Activated CD4-positive, CD25-positive, alpha-beta regulatory T cell treated with anti-CD3 and anti-CD28 coated beads, Interleukin-2, amount 50 U/mL, for 72 hours (primary cell): ENCODE measurements at places on chromosomes 12 and 14.

- DNase-seq, result no peak
Observed at GRCh38 chr12:14396071-14396470, 30.6 kb downstream of the ATF7IP start.

DNA sequence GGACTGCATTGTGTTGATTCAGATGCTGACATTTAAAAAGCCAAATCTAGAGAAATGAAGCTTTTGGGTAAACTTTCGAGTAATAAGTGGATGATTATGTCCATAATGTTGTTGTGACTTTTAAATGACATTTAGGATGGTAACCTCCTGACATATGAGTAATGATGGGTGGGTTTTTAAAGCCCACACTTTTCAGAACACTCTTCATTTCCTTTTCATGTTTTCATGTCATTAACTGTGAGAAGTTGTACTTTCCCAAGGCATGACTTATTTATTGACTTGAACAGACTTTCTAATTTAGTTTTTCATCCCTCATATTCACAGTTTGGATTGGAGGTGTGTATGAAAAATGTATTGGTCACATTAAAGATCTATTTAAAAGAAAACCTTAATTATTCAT, 35.5 kb downstream of the RGS6 start:
- DNase-seq, result no peak

GRCh38 chr14:77203611-77204458, 22.2 kb downstream of the TMEM63C start:
- no peak for DNase-seq

- no peak for DNase-seq
Observed at GRCh38 chr12:129075460-129076208, 222.4 kb downstream of the GLT1D1 start.

- DNase-seq, result no peak
Observed at GRCh38 chr12:116761499-116761898, 23.4 kb downstream of the RNFT2 start.

DNA sequence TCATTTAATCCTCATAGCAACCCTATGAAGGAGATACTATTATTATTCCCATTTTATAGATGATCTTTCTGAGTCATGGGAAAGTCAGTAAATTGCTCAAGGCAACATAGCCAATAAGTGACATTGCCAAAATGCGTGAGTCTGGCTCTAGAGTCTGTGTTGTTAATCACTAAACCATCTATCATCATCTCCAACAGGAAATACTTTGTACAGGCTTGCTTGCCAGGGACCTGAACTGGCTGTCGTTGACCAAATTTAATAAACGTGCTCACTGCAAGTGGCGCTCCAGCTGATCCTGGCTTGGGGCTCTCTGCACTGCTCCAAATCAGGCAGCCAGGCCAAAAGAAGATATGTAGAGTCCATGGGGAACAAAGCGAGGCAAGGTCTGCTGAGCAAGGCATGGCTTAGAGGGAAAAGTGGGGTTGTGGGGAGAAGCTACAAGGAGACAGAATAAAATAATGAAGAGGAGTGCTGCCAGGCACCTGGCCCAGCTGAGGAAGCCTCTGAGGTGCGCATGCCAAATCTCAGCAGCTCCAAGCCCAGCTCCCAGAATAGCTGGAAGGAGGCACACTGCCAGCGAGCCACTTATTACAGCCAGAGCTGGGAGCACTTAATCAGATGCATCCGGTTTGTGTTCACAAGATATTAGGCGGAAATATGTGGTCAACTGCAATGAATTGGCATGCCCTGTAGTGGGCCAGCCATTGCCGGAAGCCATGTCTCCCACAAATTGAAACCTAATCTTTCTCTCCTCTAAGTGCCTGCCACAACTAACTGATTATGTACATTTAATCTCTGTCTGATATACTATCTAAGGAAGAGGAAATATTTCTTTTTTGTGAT, 43.3 kb upstream of the PTPRO start:
- DNase-seq, result no peak

DNA sequence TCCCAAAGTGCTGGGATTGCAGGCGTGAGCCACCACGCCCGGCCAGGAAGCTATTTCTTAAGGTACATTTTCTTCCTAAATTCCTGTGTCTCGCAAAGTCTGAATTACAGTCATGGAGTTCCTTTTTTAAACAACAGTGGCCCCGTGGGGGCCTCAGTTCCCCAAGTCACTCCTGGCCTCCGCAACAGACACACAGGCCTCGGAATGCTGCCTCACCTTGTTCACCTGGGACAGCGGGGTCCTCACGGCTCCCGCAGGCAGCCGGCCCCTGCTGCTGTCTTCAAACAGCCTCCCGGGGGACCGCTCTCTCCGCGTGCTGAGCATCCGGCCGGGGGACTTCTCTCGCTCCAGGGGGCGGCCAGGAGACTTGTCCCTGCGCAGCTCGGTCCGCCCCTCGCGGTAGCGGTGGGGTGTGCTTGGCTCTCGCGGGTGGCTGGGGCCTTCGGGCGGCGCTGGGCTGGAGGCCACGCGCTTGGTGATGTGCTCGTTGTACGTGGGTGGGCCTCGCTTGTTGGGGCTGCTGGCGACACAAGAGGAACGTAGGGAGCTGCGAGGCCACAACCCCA, 22.1 kb downstream of the PRKAB1 start:
- DNase-seq, result no peak

GRCh38 chr14:61483476-61483875, 162.1 kb downstream of the PRKCH start:
- no peak for DNase-seq

GRCh38 chr12:46839232-46839631, 13.4 kb upstream of the SLC38A4 start:
- no peak for DNase-seq

DNA sequence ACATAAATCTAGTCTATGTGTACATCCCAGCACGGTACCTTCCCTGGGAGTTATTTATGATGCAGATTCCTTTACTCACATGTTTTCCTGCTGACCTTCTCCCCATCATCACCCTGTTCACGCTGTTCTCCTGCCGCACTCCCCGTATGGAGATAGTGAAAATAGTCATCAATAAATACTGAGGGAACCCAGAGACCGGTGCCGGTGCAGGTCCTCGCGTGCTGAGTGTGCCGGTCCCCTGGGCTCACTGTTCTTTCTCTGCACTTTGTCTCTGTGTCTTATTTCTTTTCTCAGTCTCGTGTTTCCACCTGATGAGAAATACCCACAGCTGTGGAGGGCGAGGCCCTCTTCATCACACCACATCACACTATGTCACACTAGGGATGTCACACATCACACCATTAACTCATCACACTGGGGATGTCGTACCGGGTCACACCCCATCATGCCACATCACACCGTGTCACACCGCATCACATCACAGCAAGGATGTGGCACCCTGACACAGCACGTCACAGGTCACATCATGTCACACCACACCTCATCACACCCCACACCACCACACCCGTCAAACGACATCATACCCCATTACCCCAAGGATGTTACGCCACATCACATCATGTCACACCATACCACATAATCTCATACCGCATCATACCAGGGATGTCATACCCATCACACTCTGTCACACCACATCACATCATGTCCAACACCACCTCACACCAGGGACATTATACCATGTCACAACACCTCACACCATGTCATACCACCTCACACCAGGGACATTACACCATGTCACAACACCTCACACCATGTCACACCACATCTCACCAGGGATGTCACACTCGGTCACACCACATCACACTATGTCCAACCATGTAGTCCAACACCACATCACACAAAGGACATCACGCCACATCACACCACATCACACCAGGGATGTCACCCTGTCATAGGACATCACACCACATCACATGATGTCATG, 207.0 kb downstream of the TMEM121 start:
- no peak for DNase-seq

- DNase-seq, result no peak
Observed at GRCh38 chr12:120399531-120399930, 30.6 kb upstream of the MSI1 start.

- no peak for DNase-seq
Observed at GRCh38 chr12:113345318-113345717, 10.4 kb upstream of the SLC8B1 start.

DNA sequence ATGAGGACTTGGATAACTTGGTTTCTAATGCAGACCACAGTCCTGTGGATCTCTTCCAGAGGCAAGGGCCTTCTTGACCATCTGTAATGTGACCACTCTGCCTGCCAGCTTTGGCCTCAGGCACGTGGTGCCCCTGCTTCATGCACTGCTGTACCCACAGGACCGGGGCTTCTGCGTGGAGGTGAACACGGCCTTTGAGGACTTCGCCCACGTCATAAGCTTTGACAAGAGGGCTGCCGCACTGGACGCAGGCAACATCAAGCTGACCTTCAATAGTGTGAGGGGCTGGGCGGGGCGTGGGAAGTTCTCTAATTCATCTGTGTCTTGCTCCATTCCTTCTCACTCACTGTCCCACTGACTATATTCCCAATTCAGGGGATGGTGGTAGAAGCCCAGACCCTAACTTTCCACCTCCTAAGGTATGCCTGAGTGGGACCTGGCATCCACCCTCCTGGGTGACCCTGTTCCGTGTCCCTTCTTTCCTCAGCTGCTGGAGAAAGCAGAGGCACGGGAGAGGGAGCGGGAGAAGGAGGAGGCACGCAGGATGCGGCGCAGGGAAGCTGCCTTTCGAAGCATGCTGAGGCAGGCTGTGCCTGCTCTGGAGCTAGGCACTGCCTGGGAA, 18.5 kb downstream of the PRPF40B start:
- no peak for DNase-seq

GRCh38 chr14:35643513-35643912, 109.5 kb downstream of the INSM2 start:
- no peak for DNase-seq

DNA sequence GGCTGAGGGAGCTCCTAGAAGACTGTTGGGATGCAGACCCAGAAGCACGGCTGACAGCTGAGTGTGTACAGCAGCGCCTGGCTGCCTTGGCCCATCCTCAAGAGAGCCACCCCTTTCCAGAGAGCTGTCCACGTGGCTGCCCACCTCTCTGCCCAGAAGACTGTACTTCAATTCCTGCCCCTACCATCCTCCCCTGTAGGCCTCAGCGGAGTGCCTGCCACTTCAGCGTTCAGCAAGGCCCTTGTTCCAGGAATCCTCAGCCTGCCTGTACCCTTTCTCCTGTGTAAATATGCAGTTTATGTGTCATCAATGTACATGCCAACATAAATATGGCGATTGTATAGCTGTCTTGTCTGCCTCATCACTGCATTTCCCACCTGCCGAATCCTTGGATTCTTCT, 7.5 kb downstream of the AMHR2 start:
- no peak for DNase-seq

DNA sequence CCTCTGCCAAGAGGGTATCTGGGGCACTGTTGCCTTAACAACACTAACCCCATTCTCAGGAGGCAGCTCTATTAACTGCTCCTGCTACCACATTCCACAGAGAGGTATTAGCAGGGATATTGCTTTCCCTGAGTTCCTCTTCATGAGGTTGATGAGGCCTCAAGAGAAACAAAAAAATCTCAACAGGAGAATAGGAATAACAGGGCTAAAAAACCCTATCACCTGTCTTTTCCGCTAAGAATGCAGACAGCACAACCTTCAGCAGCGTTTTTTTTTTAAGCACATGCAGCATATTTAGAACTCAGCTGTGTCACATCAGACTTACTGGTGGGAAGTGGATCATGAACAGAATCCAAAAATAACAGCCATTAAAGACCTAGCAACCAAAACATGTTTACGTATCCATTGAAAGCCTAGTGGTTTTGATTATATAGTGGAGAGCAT, 29.2 kb downstream of the ATF7 start:
- no peak for DNase-seq

- DNase-seq, result no peak
Observed at GRCh38 chr14:55843718-55844403, 263.9 kb downstream of the KTN1 start.

DNA sequence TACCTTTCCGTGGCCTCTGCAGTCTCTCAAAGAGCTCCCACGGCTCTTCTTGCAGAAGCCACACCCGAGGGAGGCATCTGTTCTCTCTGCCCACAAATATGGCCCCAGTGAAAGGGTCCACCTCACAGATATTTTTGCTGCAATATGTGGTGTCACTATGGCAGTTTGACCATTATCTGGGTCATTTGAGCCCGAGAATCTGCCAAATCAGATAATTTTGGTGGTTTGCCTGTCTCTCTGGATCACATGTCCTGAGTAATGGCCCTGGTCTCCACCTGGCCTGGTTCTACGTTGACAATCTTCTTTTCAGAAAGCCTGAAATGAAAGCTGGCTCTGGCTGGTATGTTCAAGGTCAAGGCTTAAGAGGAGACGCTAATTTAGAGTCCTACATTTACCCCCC, 5.7 kb upstream of the WSCD2 start:
- no peak for DNase-seq

GRCh38 chr12:64457032-64457431, 5.1 kb downstream of the TBK1 start:
- DNase-seq, result no peak

DNA sequence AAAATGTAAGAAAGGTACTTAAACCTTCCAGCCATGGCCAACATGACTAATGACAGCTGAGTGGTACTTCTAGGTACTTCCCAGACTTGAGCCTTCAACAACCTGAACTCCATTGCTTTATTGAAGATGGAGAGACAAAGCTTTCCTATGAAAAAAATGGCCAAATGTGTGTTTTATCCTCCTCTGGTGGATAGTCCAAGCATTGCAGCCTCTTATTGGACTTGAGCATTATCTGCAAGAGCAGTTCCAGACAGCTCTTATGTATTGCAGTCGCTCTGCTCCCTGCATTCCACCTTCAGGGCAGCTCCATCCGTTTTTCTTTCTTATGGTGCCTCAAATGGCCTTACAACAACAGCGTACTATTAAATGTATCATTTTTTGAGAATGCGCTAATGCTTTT, 588.2 kb downstream of the NRXN3 start:
- no peak for DNase-seq

DNA sequence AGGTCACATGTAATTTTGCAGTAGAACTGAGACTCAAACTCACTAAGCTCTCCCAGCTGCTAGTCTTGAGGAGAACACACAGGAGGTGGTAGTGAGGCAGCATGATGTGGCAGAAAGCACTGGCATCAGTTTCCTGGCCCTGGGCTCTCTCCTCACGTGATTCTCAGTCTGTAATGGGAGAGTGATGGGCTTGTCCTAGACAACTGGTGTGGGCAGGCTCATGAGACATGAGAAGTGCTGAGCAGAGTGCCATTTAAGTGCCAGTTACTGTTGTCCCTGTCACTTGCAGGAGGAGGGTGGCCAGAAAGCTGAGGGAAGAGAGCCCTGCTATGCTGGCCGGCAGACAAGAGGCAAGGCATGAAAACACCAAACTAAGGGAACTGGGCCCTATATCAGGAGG, 48.5 kb upstream of the OVCH1 start:
- no peak for DNase-seq

DNA sequence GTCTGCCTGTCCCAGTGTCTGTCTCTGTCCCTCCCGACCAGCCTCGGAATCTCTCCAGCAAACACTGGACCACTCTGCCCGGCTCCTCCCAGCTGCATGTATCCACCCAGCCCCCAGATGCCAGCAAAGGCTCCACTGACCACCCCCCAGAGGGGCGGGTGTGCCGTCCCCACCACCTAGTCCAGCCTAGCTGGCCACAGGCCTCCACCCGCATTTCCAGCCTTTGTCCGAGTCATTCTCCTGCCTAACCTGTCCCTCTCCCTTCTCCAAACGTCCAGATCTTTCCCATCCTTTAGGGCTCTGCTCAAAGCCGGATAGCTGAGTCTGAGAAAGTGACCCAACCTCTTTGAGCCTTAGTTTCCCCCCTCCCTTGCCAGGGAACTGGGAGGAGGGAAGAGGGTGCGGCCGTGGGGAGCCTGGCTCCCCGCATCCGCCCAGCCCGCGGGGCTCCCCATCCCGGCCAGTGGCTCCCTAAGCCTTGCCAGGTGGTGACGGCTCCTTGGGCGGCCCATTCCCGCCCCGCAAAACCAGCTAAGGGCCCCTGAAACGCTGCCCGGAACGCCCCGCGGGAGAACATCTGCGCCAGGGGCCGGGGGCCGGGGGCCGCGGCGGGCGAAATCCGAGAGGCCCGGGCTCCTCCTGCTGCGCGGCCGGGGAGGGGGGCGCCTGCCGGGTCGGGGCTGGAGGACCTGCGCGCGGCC, 34.6 kb upstream of the ANKRD9 start:
- no peak for DNase-seq
